ENCODE measurements at places on chromosomes 1 and 21.

DNA sequence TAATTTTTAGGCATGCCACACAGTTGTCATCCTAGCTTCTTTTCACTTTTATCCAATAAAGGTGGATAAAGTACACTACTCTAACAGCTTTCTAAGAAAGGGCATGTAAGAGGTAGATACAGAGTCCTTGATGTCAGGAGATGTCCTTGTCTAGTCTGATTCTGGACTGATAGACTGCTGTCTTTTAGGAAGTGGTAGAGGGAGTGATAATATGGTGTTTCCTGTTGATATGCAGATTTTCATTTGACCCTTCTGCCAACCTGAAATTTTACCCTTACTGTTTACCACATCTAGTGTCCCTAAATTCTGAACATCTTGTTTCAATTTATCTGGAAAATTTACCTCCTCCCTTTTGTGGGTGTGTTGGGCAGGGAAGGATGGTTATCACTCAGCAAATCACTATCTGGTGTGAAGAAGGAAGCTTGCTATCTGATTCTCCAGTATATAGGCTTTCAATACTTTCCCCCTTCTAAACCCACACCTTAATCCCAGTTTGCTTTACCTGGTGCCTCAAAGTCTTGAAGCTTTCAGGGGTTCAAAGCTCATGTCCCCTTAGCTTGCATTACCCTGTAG lies 354.9 kb upstream of the SNX7 start:
- no peak for DNase-seq

DNA sequence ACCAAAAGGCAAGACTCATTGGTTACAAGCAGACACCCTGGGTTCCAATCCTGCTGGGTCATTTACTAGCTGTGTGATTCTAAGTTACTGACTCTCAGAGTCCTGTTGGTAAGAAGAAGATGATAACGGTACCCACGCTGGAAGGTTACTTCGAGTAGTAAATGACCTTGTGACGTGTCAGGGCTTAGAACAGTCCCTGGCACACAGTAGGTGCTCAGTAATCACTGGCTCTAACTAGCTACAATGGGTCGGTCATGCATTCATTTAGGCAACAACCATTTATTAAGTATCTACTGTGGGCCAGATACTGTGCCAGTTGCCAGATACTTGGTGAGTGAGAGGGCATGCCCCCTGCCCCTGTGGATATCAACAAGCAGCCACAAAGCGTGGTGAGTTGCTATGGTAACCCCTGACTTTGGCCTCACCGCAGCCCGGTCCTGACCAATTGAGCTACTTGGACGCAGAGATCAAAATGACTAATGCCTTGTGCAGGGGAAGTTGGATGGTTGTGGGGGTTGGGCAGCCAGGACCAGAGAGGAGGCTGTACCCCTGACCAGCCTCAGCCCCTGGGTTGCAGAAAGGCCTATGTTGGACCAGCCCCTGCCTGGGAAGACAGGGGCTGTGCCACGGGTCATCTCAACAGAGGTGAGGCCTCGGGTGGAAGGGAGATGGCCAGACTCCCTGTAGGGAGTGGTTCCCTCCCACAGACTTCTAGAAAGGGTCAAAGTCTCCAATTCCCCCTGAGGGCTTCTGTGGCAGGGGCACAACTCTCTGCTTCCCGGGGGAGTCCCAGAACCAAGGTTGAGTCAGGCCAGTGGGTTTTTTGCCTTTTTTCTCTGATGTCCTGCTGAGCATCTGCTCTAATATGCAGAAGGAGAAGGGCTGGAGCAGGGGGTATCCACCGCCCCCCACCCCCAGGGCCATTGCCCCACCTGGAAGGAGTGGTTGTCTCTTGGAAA lies 16.0 kb downstream of the DHRS3 start:
- no peak for DNase-seq

- no peak for DNase-seq
Observed at GRCh38 chr1:113782406-113782805, 23.1 kb upstream of the PHTF1 start.

- DNase-seq: no peak
Observed at GRCh38 chr1:234561319-234561718, 48.7 kb downstream of the IRF2BP2 start.

GRCh38 chr1:205589618-205590456 lies 42.0 kb downstream of the ELK4 start:
- DNase-seq: no peak

GRCh38 chr1:117363571-117364048 lies 3.6 kb upstream of the MAN1A2 start:
- no peak for DNase-seq

- DNase-seq: no peak
Observed at GRCh38 chr1:11807133-11807532, 1.1 kb downstream of the CLCN6 start.

GRCh38 chr21:26224366-26224765 lies 53.8 kb upstream of the APP start:
- DNase-seq: no peak

GRCh38 chr1:221097479-221098281 lies 218.4 kb downstream of the HLX start:
- no peak for DNase-seq

DNA sequence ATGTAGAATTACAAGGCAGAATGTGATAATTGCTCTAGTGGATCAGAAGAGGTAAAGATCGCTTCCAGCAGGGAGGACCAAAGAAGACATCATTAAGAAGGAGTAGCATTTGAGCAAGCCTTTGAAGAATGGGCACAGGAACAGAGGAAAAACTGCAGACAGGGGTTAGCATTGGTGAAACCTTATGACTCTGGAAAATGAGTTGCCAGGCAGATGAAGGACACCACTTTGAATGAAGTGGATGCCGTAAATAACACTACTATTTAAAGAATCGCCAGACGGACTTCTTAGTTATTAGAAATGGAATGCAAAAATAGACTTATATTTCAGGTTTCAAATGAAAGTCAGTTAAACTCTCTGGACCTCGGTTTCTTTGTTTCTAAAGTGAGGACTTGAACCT lies 727.7 kb downstream of the USP25 start:
- no peak for DNase-seq

DNA sequence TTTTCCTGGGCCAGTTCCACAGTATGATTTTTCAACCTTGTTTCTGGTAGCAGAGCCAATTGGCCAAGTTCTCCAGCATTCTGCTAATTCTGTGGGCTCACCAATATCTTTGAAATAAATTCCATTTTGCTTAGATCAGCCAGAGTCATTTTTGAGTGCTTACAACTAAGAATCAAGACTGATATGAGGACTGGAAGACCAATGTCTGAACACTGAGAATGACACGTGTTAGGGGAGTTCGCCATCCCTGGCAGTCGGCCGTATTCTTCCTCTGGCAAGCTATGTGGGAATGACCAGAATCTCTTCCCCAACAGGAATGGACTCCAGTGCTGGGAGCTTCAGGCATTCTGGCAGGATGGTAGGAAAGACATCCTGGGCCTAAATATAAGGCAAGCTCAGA lies 4.9 kb upstream of the TENT5C start:
- DNase-seq: no peak

DNA sequence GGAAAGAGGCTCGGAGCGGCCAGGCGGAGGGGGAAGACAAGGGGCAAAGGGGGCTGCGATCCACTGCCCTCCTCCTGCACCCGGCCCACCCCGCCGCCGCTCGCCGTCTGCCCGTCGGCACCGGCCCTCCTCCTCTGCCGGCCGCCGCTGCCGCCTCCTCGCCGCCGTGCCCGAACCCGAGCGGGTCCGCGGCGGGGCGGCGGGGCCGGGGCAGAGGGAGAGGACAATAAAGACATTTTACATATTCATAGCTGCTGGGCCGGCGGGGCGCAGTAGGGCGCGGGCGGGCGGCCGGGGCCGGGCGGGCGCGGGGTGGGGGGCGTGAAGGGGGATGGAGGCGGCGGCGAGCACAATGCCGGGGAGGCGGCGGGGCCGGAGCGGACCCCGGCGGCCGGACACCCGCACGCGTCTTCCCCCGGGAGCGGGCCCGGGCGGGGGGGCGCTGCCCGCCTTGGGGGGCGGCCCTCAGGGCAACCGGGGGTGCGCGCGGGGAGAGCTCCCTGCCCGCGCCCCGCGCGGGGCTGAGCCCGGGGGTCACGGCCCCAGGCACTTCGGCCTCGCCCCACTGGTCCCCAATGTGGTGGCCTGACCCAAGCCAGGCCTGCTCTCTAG lies 546 bp downstream of the POU2F1 start:
- no peak for DNase-seq

DNA sequence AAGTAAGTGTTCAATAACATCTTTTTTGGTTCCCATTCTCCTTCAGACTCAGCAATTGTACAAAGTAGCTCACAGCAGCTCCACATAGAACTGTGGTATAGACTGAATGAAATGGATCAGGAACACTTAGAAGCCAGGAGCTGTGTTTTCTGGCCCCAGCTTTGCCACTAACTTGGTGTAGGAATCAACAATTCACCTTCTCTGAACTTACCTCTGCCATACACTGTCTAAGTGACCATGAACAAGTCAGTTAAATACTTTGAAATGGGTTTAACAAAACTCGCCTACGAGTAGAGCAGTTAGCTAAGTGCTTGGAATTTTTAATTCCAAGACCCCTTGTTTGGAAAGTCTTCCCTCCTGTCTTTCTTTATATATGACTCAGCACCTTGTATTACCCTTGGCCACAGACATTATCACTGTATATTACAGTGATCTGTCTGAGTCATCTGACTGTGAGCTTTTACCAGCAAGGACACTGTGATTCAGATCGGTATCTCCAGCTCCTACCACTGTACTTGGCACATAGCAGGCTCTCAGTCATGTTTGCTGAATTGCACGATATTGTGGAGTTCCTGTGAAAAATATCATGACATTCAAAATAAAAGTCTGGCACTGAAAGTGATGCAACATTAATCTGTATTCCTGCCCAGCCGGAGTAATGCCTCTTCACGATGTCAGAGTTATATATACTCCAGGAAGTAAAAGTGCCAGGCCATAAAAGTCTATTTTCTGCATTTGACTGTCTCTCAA lies 101.7 kb upstream of the BEND5 start:
- DNase-seq: no peak

DNA sequence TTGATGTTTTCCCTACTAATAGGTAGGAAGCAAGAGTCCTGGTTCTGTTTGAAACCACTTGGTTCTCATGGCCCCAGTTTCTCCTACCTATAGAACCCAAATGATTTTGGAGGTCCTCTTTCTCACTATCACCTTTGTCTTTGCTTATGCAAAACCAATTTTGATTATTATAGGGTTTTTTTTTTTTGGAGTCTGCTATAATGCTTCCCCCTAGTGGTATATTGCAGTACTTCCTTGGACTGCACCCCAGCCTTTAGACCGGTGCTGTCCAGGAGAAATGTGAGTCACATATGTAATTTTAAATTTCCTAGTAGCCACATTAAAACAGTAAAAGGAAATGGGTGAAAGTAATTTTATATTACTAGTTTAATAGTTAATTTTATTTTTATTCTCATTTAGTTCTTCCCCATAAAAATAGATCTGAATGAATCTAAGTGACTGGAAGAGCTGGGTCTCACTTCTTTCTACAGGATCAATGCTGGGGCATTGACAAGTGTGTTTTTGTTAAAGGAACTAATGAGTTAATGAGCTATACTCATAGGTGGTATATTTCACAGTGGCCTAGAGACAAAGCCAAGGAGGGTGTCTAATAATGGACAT lies 10.6 kb downstream of the FCMR start:
- DNase-seq: peak; percentile 43

- DNase-seq: no peak
Observed at GRCh38 chr1:171899838-171900237, 58.5 kb downstream of the DNM3 start.

DNA sequence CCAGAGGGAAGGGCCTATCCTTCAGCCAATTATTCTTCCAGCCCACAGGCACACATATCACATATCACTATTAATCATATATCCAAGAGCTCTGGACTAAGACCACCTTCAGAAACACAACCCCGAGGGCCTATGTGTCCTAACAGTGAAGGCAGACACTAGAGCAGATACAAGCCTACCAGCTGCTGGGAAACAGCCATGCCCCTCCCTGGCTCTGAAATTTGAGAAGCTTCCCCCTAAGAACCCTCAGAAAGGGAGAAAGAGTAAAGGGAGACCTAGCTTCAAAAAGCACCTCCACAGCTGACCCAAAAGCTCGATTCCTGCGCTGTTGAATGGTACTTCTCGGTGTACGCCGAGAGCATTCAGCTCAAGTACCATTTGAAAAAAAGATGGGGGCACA lies 17.4 kb downstream of the CNN3 start:
- DNase-seq: no peak

DNA sequence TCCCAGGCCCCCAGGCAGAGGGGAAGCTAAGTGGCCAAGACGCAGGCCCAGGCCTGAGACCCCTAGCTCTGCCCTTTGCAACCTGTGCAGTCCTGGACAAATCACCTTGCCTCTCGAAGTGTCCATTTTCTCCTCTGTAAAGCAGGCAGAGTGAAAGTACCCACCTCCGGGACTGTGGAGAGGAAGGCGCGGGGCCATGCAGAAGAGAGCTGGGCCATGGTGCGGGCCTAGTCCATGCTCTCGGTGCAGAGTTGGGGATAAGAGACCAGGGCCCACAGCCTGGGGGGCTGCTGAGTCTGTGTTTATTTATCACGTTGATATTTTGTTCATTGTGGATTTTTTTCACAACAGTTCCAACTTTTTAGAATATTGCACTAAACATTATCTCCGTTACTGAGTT lies 160.2 kb upstream of the VAMP3 start:
- DNase-seq: no peak

GRCh38 chr1:239677362-239677761 lies 291.0 kb downstream of the CHRM3 start:
- DNase-seq: no peak

DNA sequence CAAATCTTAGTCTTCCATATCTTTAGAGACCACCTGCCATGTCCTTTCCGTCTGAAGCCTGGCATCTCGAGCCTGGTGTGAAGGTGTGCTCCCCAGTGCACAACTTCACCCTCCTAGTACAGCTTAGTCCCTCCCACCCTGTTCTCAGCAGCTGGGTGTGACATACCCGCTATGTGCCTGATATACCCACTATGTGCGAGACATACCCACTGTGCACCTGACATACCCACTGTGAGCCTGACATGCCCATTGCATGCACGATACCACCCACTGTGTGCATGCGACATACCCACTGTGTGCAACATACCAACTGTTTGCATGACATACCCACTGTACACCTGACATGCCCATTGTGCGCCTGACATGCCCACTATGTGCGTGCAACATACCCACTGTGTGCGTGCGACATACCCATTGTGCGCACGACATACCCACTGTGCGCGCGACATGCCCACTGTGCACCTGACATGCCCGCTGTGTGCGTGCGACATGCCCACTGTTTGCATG lies 3.0 kb upstream of the RRP1 start:
- no peak for DNase-seq

Measured in NCI-H510A treated with DMSO at 0.1 percent for 48 hours (cell line).